Stimulated activated CD8-positive, alpha-beta memory T cell treated with anti-CD3 and anti-CD28 coated beads, Interleukin-7, amount 100 ng/mL, for 1 hour (primary cell): ENCODE measurements at places on chromosomes 2 and 18.

GRCh38 chr2:226643946-226644282 lies 155.7 kb downstream of the IRS1 start:
- DNase-seq = no peak

GRCh38 chr2:29022679-29023078 lies 41.6 kb downstream of the TOGARAM2 start:
- no peak for DNase-seq

DNA sequence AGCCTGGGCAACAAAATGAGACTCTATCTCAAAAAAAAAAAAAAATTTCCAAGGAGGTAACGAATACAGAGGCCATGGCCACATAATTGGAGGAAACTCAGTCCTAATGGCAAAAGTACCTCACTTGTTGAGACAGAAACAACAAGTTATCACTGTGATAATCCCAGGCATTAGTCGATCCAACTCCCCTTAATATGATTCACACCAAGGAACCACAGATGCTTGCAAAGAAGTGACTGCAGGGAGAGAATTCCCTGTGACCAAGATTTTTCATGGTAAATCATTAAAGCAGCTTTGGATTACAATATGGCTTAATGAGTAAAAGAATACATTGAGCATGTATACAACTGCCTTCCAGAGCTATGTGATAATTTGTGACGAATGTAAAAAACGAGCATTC lies 80.4 kb upstream of the RNU4ATAC start:
- no peak for DNase-seq

- DNase-seq = no peak
These were observed 256.7 kb downstream of the HDAC4 start for GRCh38 chr2:239143858-239144712.

DNA sequence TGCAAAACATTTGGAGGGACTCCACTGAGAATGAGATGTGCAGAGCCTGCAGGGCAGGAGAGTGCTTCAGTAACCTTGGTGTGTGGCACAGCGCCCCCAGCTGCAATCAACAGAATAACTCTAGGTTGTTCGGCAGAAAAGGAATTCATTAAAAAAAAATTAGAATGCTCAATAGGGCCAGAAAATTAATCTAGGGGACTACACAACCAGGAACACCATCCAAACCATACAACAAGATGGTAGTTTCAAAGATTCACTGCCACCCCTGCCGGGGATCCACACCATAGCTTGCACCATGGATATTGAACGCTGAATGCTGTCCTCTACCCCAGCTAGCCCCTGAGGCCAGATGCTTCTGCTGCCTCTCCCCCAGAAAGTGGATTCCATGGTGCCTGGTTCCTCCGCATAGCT lies 50.1 kb downstream of the THUMPD2 start:
- no peak for DNase-seq

DNA sequence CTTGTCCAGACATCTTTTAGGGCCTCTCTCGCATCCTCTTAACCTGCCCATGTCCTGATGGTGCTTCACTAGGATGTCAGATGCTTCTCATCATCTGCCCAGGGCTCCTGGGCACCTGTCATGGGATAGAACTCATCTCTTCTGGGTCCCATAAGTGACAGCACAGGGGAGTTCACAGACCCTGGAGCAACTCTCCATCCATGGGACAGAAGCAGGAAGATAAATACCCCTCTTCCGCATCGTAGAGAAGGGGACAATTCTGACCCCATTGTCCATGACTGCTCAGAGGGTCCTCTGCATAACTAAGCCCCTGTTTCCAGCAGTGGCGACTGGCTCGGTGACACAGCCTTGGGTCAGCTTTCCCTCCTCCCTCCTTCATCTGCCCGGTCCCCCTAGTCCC lies 82.3 kb downstream of the TWIST2 start:
- no peak for DNase-seq

- no peak for DNase-seq
These were observed 3.5 kb upstream of the NOSTRIN start for GRCh38 chr2:168798888-168799410.

DNA sequence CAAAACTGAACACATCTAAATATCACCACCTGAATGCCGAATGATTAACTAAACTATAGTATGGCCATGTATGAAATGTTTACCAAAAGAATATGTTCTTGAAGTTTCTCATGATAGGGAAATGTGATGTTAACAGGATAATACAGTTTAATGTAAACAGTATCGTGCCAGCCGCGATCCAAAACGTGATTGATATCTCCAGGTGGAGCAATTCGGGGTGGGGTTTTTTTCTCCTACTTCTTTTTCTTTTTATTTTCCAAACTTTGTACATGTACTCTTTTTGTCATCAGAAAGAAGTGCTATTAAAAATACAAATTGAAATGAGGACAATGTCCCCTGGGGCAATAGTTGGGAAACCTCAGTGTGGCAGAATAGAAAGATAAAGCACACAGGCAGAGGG lies 4.0 kb upstream of the BIN1 start:
- no peak for DNase-seq

GRCh38 chr2:152738438-152738837 lies 20.0 kb downstream of the ARL6IP6 start:
- DNase-seq = no peak

DNA sequence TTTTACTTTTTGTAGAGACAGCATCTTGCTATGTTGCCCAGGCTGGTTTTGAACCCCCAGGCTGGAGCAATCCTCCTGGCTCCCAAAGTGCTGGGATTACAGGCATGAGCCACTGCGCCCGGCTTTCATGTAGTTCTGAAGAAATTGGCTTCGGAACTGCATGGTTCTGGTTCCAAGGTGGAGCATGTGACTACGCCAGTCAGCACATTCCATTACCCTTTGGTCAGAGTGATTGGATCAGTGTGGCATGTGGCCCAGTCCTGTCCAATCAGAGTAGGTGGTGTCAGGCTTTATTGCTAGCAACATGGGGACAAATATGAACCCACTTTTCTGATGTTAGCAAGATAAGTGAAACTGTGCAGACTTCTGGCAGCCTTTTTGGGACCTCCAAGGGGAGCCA lies 16.3 kb upstream of the ATOH8 start:
- DNase-seq = no peak

DNA sequence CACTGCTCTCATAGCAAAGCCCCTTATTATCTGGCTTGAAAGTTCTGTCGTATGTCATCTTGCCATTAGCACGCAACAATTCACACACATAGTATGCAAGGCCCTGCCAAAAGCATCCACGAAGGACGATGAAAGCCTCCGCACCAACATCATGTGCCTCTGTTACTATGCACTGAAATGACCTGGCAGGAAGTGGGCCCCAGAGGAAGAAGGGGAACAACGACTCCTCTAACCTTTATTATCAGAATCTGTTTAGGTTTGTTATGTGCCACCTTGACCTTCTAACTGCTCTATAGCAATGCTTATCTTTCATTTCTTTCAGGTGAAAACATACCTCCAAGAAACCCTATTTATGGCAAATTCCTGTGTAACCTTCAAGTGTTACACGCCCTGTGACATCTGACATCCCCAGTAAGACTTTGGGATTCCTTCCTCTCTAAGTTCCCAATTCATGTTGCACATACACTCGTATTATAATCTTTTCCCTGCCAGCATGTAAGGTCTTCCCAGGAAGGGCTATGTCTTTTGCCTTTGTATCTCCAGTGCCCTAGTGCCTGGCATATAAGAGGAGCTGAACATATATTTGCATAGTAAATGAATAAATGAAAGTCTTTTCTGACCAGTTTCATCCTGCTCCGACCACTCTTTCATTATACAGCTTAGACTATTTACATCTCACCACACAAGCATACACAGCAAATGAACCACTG lies 7.0 kb upstream of the NDUFV2 start:
- DNase-seq = no peak

DNA sequence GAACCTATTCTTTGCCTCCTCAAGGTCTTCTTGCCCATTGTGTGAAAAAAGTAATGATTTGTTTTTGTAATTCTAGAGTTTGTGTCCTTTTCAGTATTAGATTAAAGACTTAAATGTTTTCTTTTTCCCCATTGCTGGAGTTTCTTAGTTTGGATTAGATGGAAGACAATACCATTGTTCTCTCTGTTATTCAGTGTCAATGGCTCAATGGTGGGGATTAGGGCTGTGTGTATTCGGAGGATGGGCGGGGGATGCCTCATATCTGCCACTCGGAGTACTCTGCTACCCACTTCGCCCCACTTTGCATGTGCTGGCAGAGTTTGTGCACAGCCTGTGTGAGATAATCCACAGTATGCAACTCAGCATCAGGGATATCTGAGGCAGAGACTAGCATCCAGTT lies 90.1 kb downstream of the KLHL29 start:
- no peak for DNase-seq

GRCh38 chr2:192579965-192580700 lies 385.4 kb upstream of the TMEFF2 start:
- DNase-seq = no peak

- DNase-seq = no peak
These were observed 8.9 kb upstream of the TMSB10 start for GRCh38 chr2:84896567-84896966.

GRCh38 chr18:274313-274712 lies 6.5 kb upstream of the THOC1 start:
- no peak for DNase-seq

DNA sequence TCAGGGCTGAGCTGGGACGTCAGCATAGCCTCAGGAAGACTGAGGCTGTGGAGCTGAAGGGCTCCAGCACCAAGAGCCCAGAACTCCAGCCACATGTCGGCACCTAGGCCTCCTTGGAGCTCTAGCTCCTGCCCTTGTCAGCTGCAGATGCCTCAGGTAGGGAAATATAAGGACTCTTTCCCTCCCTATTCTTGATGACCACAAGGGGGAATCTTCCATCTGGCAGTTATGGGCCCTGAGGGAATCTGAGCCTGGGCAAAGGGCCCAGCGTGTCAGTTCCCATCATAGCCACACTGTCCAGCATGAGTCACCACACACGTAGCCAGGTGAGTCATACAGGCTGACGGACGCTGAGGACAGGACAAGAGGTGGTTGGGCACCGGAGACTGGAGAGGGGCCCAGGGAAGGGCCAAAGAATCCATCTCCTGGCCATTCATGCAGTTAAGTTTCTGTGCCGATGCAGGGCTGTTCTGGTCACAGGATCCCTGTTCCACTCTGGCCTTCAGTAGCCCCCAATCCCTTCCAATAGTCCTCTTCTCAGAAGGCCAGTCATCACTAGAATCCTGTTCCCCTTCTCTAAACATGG lies 1.8 kb downstream of the MPV17 start:
- no peak for DNase-seq

DNA sequence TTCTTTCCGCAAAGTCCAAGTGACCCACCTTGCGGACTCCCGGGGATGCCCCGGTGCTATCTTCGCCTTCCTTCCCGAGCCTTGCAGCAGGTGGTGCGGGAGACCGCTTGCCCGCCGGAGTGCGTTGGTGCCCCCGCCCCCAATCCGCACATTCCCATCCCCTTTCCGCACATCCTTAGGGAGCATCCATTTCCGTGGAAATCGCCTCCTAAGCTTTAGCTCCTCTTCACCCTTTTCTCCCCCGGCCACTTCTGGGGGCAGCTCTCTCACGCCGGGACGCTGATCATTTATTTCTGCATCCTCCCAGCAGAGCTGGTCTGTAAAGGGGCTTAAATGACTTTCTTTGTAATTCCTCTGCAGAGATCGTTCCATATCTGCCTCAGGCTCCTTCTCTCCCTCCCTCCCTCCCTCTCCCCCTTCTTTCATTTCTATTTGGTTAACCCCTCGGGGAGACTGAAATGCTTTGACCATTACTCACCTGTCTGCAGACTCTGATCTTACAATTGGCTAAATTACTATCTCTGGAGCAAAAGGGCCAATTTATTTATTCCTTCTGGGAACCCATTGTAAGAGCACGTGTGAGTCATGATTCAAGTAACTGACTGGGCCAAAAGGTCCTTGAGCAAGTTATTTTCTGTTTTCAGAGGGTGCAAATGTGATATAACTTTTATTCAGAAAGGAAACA lies 1.3 kb upstream of the LYPD1 start:
- no peak for DNase-seq

GRCh38 chr18:51051105-51051712 lies 21.2 kb downstream of the SMAD4 start:
- DNase-seq = no peak

- DNase-seq = no peak
These were observed 91.4 kb downstream of the COL6A3 start for GRCh38 chr2:237322564-237322963.

GRCh38 chr2:129731907-129732629 lies 247.4 kb upstream of the RAB6C start:
- no peak for DNase-seq

GRCh38 chr2:67619204-67619603 lies 222.1 kb downstream of the ETAA1 start:
- DNase-seq = no peak

- no peak for DNase-seq
These were observed 32.8 kb upstream of the PEX13 start for GRCh38 chr2:60984720-60985119.

GRCh38 chr2:861655-862354 lies 88.8 kb upstream of the SNTG2 start:
- no peak for DNase-seq

GRCh38 chr2:151032741-151033191 lies 228.9 kb downstream of the RBM43 start:
- DNase-seq = no peak

DNA sequence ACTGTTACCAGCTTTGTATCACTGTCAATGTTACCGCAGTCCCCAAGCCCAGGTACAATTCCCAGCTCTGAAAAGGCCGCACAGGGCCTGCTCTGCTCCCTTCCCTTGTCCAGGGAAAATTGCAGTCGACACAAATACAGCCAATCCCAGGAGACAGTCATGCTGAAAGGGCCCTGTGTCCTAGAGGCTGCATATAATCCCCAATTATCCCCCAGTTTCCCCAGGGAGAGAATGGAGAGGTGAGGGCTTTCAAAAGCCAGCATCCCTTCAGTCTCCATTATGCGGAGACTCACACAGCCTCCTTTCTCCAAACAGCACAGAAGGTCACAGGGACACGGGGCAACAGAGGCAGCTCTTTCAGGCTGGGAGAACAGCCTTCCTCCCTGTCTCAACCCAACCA lies 17.1 kb upstream of the CTIF start:
- DNase-seq = no peak

- DNase-seq = no peak
These were observed 1.5 kb upstream of the STON1 start for GRCh38 chr2:48528431-48528830.

GRCh38 chr2:173062801-173063200 lies 12.8 kb upstream of the MAP3K20 start:
- DNase-seq = no peak

- DNase-seq = no peak
These were observed 22.0 kb downstream of the KCTD1 start for GRCh38 chr18:26526128-26526965.
